Small intestine (tissue), 16 donors: ENCODE measurements at places on chromosomes 2 and 18.

GRCh38 chr2:207913772-207914358 lies 111.5 kb downstream of the PLEKHM3 start:
- DNase-seq: no peak

GRCh38 chr2:191012845-191013681 lies 908 bp downstream of the STAT1 start:
- peak; percentile 77 for DNase-seq

GRCh38 chr18:80159713-80160636 lies 50.9 kb downstream of the ADNP2 start:
- DNase-seq: peak; percentile 55

GRCh38 chr2:27647289-27647688 lies 16.1 kb downstream of the SUPT7L start:
- no peak for DNase-seq

DNA sequence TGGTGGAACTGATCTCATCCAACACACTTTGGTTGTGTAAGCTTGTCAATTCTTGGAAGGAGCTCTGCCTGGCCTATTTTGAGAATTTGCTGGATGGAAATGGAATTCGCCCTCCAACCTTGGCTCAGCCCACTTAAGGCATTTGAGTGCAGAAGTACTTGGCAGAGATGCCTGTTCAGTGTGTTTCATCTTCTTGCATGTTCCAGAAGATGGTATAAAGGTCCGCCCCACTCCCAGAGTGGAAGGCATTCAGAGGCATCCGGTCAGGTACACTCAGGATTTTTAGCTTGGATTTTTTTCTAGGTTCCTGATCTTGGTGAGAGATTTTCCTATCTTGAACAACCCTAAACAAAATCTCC lies 61.3 kb upstream of the TXNDC2 start:
- DNase-seq: peak; percentile 49
